Lower leg skin (tissue), 4 donors: ENCODE measurements at places on chromosomes 3 and 15.
A peak's percentile ranks its signal among the peaks of the same experiment; 100 is the strongest.

- DNase-seq: peak; percentile 95
Measured at GRCh38 chr3:149180057-149180573, 41.5 kb downstream of the CP start.

DNA sequence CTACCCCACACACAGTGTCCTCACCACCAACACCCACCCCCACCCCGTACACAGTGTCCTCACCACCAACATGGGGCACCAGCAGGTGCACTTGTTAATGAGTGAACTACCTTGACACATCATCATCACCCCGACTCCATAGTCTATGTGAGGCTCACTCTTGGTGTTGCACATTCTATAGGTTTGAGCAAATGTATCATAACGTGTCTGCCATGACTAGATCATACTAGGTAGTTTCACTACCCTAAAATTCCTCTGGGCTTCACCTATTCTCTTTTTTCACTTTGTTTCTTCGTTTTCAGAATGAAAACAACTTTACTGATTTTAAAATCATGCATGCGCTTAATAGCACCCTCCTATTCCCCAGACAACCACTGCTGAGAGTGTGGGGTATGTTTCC is 102.6 kb upstream of the SLC6A6 start:
- DNase-seq: no peak

DNA sequence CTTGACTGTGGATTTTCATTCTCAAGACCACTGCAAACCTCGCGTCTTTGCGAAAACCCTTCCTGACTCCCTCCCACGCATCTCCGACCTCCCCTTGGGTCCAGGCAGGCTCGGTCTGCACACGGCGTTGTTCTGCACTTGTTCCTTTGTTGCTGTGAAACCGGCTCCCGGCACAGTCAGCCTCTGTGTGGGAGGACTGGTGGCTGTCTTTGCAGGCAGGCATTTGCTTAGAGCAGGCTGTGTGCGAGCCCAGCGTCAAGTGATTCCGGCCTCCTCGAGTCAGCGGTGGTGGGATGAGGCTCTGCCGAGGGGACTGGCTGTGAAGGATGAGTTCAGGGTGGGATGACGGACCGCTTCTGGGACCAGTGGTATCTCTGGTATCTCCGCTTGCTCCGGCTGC is 102.6 kb upstream of the ROPN1 start:
- DNase-seq: no peak

- no peak for DNase-seq
Measured at GRCh38 chr15:80684697-80685096, 10.4 kb upstream of the ABHD17C start.

GRCh38 chr3:42582474-42583070 is 805 bp upstream of the SEC22C start:
- no peak for DNase-seq

DNA sequence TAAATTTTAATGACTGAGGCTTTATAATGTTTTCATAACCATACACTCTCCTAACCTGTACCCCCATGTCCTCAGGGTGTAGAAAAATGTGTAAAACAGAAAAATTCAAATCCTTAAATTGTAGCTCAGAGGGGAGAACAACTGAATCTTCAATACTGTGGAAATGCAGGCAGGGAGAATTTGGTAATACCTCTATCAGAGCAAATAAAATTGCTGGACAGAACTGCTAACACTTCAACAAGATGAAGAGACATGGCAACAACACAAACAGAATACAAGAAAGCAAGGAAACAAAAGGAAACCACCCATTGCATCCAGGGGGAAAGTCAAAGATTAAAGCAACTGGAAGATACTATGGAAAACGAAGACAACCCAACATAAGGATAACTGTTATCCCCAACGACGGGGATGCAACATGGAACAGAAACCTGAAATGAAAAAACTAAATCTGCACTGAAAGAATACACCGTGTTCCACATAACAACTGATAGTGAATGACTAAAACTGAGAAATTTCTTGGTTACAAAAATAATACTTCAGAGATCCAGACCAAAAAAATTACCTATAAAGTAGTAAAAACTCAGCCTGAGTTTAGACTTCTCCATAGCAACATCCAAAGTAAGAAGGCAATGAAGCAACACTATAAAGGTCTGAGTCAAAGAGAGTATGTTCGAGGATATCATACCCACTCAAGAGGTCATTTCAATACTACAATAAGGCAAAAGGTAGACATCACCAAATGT is 48.5 kb downstream of the HACD2 start:
- no peak for DNase-seq

- no peak for DNase-seq
Measured at GRCh38 chr15:36951731-36952247, 148.6 kb downstream of the MEIS2 start.

DNA sequence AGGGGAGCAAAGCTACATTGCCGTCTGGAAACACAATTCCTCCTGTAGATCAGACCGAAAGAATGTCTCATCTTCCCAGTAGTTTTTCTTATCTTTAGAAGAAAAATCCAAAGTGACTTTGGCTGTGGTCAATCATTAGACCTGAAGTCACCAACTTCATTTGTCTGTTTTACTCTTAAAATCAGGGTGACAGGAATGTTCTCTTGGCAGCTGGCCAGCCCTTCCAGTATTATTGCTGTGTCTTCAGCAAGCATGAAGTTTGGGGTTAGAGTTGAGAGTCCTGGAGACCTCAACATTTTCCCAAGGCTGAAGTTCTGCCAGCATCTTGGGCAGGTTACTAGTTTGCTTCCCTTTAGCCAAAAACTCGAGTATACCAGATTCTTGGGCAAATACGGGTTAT is 32.5 kb downstream of the RSL24D1 start:
- DNase-seq: no peak

DNA sequence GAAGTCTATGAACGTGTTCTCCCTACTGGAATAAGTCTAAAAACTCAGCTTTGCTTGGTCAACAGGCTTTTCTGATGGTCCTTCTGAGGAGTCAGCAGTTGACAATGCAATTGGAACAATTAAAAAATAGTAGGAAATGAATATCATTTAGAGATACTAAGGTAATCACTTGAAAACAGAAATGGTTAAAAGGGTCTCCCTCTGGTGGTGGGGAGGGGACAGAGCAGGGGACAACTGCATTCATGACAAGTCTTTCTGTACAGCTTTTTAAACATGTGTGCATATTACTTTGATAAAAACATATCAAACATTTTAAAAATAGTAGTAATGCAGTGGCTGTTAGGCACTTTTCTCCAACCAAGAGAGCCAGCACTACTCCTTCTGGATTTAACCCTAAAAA is 119.9 kb upstream of the FHIT start:
- no peak for DNase-seq

- no peak for DNase-seq
Measured at GRCh38 chr3:49302613-49303012, 25.6 kb upstream of the C3orf62 start.

- no peak for DNase-seq
Measured at GRCh38 chr3:193589616-193590015, 3.4 kb upstream of the OPA1 start.

GRCh38 chr3:168545591-168545990 is 449.9 kb upstream of the GOLIM4 start:
- no peak for DNase-seq

DNA sequence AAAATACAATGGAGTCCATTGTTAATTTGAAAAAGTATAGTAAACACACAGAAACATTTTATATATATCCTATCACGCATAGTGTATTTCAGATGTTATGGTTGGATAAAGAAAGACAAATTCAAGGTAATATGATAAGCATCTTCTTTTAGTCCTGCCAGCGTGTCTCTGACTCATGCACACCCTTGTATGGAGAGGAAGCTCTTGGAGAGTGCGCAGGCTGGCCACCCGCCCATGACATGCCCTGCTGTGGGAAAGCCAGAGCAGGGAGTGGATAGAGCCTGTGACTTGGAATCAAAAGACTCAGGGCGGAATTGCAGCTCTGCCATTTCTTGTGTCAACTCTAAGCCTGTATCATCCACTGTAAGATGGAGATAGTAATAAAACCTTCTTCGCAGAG is 23.0 kb upstream of the COPG1 start:
- DNase-seq: peak; percentile 93
